ENCODE measurements at places on chromosomes 7 and 10.

- DNase-seq, result no peak
Observed at GRCh38 chr10:19730907-19731217, 85.4 kb upstream of the PLXDC2 start.

- DNase-seq, result peak; percentile 69
Observed at GRCh38 chr7:76262683-76263402, 39.6 kb upstream of the HSPB1 start.

DNA sequence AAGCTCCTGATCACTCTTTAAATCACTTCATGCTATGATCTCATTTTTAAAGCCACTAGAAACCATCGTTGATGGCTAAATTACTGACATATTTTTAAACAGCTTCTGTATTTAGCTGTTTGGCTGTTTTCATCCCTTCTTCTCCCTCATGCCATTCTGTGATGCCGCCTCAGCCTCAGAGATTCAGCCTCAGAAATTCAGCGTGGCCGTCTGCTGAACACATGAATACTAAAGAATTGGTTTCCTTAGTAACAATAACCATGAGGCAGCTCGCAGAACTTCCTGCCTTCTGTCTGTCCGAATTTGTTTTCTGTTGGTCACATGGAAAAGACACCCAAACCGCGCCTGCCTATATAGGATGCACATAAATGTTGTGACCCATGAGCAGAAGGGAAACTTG, 31.0 kb upstream of the FZD1 start:
- DNase-seq, result no peak

GRCh38 chr7:8189625-8190024, 72.3 kb downstream of the ICA1 start:
- DNase-seq, result no peak

- DNase-seq, result no peak
Observed at GRCh38 chr7:157577061-157577460, 240.3 kb downstream of the DNAJB6 start.

- no peak for DNase-seq
Observed at GRCh38 chr7:133753513-133753912, 373.6 kb upstream of the LRGUK start.

DNA sequence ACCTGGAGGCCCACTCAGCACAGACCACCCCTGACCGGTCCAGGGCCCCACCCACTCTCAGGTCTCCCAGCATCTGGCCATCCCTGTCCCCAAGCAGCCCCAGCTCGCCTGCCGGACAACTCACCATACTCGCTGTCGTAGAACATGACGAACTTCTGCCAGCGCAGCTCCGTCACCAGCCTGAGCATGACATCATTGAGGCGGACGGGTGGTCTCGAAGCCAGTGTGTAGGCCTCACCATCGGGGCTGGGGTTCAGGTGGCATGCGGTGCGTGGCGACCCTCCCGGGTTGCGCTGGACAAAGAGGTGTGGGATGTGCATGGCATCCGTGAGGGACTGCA, 160.4 kb downstream of the GRID1 start:
- DNase-seq, result no peak

- no peak for DNase-seq
Observed at GRCh38 chr7:39880556-39880955, 69.5 kb upstream of the CDK13 start.

DNA sequence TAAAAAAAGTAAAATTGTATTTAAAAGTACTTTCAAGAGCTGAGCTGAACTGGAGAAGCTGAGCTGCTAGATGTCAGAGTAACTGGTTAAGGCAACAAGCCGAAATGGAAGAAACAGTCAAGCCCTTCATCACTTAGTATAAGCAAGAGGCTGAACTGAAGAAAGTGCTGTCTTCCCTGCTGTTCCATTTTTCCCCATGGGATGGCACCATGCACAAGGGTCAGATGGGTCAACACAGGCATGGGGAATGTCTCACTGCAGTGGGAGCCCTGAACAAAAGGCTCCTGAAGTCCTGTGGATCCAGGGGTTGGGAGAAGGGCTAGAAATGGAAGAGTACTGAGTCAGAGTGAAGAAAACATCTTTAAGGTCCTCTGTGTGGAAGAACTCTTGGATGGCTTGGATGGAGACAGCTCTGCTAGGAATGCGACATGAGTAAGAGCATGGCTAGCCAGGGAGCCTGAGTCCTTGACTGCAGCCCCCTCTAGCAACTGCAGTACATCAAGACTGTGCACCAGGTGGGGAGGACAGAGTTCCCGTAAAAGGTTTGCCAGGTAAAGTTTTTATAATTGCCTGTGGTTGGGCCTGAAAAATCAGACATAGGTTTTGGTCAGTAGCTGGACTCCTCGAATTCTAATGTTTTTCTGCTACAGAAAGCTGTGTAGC, 348.3 kb downstream of the GPR158 start:
- DNase-seq, result no peak

GRCh38 chr10:5216801-5217200, 20.2 kb downstream of the AKR1C4 start:
- DNase-seq, result no peak

GRCh38 chr10:92239600-92240288, 51.1 kb downstream of the CPEB3 start:
- DNase-seq, result peak; percentile 38

GRCh38 chr7:28609608-28610007, 197.3 kb downstream of the CREB5 start:
- DNase-seq, result no peak

GRCh38 chr7:144824360-144824759, 11.5 kb downstream of the TPK1 start:
- DNase-seq, result no peak

GRCh38 chr10:100625816-100626215, 90.1 kb downstream of the HIF1AN start:
- no peak for DNase-seq

DNA sequence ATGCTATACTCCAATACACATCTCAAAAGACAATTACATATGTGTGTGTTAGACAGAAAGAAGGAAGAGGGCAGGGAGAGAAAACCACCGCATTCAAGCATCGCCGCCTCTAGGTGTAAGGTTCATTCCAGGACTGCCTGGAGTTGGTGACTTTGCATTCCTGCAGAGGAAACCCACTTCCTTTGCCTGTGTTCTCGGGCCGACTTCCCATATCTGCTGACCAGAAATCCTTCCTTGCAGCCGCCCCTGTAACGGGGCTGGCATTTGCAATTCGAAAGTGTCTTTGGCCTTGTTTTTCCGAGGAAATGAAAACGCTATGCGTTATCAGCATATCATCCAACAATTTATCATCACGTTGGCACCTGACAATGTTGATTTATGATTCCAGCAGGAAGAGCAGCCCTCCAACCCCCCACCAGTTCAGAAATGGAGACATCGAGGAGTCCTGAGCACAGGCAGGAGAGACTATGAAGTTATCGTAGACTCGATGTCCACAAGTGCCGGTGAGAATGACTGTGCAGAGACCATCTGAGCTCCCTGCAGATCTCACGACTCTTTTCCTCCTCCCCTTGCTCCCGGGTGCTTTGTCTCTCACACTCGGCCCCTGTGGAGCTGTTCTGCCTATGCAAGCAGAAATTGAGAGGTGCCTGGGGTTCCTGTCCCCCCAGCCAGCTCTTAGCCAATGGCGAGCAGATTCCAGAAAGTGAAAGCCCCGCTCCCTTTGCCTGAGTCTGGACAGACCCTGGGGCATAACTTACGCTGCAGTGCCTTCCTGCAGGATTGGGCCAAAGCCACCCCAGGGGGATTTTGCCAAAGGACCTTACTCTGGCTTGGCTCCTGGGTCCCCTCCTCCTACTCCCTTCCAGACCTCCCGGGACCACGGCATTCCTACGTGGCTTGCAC, 68.9 kb upstream of the FOXK1 start:
- DNase-seq, result no peak

GRCh38 chr10:91709394-91709798, 76.5 kb upstream of the PPP1R3C start:
- DNase-seq, result no peak

- DNase-seq, result no peak
Observed at GRCh38 chr7:84060000-84060399, 134.6 kb downstream of the SEMA3A start.

- DNase-seq, result no peak
Observed at GRCh38 chr10:132554991-132555647, 17.5 kb downstream of the INPP5A start.

Data from dorsolateral prefrontal cortex (tissue), 122 donors.